ENCODE measurements at places on chromosomes 5 and 9.
A peak's percentile ranks its signal among the peaks of the same experiment; 100 is the strongest.

GRCh38 chr5:76402251-76402885 is 717 bp upstream of the IQGAP2 start:
- no peak for DNase-seq

DNA sequence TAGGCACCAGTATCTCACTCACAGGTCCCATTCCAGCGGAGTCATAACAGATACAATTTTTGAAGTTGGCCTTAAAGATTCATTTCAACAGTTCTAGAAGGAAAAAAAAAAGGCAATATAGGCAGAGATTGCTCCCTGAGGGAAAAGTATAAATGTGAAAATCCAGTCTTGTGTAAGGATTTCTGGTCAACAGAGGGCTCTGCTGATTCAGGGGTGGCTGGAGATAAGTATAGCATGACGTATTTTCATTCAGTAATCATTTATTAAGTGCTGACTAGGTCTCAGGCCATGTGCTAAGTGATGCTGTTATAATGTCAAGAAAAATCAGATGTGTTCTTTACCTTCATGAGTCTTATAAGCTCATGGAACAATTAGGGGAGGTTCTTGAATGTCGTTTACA is 377.3 kb upstream of the MEF2C start:
- DNase-seq, result no peak

- no peak for DNase-seq
Observed at GRCh38 chr5:154849264-154849785, 1.1 kb downstream of the FAXDC2 start.

DNA sequence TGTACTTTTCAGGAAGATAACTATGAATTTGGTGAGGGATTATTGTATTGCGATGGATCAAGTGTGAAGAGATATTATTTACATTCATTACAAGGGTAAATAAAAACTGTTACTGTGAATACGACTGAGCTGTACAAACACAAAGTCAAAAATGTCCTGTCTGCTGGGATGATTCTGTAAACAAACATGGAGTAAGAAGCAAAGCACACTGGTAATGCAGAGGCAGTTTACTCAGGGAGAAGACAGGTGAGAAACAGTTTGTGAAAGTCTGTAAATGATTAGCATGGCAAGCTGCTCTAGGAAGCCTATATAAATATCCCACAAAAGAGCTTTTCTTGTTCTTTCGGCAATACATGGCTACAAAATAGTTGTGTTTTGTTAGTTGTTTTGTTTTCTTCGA is 115.4 kb upstream of the GNA14 start:
- no peak for DNase-seq

DNA sequence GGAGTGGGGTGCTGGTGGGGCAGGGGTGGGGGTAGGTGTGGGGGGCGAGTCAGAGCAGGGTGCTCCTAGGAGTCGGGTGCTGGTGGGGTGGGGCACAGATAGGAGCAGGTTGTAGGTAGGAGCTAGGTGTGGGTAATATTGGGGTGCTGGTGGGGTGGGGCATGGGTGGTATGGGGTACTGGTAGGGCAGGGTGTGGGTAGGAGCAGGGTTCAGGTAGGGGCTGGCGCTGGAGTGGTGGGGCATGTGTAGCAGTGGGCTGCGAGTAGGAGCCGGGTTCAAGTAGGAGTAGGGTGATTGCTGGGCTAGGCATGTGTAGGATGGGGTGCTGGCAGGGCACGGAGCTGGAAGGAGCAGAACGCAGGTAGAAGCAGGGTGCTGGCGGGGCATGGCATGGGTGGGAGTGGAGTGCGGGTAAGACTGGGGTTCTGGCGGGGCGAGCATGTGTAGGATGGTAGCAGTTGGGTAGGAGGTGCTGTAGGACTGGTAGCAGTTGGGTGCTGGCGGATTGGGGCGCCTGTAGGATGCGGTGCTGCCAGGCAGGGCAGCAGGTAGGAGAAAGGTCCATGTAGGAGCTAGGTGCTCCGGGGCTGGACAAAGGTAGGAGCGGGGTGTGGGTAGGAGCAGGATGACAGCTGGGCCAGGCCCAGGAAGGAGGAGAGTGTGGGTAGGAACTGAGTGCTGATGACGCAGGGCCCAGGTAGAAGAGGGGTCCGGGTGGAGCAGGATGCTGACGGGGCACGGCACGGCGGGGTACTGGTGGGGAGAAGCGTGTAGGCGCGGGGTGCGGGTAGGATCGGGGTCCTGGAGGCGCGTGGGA is 105.5 kb upstream of the SIMC1 start:
- DNase-seq, result no peak

- DNase-seq, result peak; percentile 36
Observed at GRCh38 chr5:59608745-59609144, 284.8 kb downstream of the PDE4D start.

- DNase-seq, result no peak
Observed at GRCh38 chr5:40909264-40909663, at the start of gene C7. Gene C7 (plus strand): TSS chr5:40909497. CDS start chr5:40909611, 114 bp downstream.

GRCh38 chr9:91359734-91360470 is 1.8 kb downstream of the AUH start:
- DNase-seq, result no peak

GRCh38 chr5:154278908-154279307 is 88.4 kb downstream of the GALNT10 start:
- DNase-seq, result peak; percentile 17

GRCh38 chr9:112380102-112380824 is at the start of gene HSDL2:
Gene HSDL2 (plus strand): TSS chr9:112380108. CDS start chr9:112380164, 56 bp downstream.
- DNase-seq, result peak; percentile 54

DNA sequence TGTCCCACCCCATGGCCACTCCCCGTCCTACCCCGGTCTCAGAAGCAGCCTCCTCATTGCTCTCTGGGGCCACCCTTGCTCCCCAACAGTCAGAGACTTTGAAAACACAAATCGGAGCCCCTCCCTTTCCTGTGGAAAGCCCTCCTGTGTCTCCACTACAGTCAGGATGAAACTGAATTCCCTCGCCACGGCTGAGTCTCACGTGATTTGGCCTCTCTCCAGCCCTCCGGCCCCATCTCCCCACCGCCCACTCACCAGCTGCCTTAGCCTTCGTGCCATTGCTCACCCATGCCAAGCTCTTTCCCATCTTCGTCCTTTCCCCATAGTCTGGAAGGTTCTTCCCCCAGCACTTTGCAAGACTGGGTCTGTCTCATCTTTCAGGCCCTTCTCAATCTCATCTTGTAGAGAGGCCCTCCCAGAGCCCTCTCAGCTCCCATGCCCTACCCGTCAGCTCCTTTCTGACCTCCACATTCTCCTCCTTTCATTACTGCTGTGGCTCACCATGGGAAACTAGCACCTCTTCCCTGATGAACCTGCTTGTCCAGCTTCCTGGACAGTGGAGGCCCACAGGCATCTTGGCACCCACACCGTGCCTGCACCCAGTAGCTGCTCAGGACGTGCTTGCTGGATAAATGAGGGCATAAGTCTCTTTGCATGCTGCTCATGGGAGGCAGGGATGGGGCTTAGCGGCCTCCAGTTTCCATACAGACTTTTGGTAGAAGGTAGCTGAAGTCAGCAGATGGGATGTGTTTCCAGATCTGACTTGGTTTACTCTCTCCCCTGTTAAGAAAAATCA is 126.4 kb upstream of the COL5A1 start:
- no peak for DNase-seq

DNA sequence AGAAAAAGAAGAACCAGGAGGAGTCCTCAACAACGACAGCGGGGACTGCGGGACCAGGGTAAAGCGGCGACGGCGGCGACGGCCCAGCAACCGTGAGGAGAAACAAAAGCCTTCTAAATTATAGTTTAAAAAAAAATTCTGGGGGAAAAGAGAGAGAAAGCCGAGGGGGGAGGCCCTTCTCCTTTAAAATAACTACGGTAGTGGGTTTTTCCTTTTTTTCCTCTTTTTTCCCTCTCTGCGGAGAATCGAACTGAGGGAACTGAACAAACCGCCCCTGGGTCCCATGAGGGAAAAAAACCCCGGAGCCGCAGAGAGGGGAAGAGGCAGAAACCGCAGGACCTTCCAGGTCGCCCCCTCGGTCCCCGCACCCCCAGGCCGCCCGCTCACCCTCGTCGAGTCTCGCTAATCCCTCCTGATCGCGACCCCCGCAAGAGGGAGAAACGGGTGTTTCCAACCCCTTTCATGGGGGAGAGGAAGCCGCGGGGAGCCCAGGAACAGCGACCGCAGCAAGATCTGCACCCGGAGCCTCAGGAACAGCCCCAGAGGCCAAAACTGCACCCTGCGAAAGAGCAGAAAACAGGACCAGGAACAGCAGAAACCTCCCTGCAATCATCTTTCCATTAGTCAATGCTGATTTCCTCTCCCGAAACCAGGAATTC is 453 bp downstream of the CPEB4 start:
- DNase-seq, result peak; percentile 31

All from M059J (cell line).